ENCODE measurements at places on chromosomes 2 and 18.

DNA sequence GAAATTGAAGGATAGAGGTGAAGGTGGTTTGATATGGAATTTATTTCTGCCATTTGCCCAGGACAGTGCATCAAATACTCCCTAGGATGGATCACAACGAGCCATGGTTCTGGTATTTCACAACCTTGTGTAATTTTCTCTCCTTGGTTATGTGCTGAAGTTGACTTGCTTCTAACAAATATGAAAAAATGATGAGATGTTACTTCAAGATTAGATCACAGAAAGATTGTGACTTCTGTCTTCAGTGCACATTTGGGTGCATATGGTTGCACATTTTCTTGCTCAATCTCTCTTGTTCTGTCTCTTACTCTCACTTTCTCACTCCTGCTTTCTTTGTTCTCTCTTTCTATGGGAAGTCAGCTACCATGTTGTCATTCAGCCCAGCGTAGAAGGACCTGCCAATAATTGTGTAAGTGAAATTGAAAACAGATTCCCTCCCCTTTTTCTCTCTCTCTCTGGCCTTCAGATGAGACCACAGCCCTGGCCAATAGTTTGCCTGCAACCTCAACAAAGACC lies 104.6 kb upstream of the RMDN2 start:
- no peak for DNase-seq

GRCh38 chr2:203718087-203718486 lies 11.6 kb downstream of the CD28 start:
- DNase-seq, result no peak

DNA sequence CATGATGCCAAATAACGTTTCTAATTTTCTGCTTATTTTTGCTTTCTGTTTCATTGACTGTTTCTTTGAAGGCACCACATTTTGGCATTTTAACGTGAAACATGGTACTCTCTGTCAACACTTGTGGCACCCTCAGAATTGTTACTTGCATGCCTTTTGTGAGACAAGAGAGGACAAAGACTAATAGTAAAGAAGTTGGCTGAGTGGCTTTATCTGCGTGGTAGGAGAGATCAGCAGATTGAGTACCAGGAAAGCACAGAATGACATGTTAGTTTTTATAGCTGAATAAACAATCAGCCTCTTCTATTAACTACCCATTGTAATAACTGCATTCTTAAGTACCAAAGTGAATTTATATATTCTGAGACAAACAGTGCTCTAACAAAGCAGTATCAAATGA lies 8.6 kb downstream of the ZNF638 start:
- DNase-seq, result no peak

GRCh38 chr2:96931966-96932365 lies 54.4 kb downstream of the FAM178B start:
- DNase-seq, result no peak

GRCh38 chr2:129554373-129554772 lies 425.1 kb upstream of the RAB6C start:
- DNase-seq, result peak; percentile 31

- no peak for DNase-seq
Measured at GRCh38 chr2:168350380-168350779, 103.0 kb upstream of the STK39 start.

DNA sequence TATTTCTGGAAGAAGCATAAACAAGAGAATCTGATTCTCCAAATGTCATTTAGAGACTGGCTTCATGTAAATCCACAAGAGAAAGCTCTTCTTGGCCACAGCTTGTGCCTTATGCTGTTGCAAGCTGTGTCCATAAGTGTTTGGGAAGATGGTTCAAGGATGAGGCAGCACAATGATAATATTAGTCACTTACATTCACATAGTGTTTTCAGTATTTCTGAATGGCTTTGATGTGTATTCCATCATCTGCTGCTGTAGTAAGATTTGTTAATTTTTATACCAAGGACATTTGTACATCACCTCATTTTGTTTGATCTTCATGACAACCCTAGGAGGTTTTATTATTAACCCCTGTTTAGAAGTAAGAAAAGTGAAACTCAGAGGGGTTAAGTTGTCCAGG lies 29.9 kb downstream of the CREG2 start:
- no peak for DNase-seq

GRCh38 chr18:34583895-34584294 lies 126.2 kb upstream of the DTNA start:
- DNase-seq, result no peak

DNA sequence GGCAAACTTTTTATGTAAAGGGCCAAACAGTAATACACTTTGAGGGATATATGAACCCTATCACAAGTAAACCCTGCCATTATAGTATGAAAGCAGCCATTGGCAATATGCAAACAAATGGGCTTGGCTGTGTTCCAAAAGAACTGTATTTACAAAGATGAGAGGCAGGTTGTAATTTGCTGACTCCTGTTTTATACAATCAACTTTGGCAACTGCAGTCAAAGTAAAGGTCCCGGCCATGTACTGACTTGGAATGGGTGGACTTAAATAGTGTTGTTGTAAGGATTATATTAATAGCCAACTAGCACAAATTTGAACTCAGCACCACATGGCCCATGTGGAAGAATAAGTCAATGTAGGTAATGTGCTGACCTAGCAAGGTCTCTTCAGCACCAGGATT lies 223.4 kb downstream of the WDPCP start:
- no peak for DNase-seq

- DNase-seq, result no peak
Measured at GRCh38 chr2:119477113-119477505, 45.5 kb downstream of the TMEM37 start.

GRCh38 chr2:18172607-18173006 lies 294.1 kb downstream of the KCNS3 start:
- no peak for DNase-seq

DNA sequence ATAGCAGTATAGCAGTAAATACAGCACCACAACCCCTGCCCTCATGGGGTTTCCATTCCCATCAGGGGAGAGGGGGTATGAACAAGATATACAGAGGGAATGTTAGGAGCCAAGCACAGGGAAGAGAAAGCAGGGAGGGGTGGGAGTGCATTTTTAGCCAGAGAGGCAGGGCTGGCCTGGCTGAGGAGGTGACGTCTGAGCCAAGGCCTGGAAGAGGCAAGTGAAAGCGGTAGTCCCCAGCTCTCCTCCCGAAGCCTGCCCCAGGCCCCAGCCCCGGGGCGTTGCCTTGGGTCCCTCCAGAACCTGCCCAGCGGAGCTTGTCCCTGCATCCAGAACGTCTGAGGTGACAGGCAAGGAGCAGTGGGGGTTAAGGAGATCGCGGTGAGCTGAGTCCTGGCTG lies 45.1 kb upstream of the FOSL2 start:
- DNase-seq, result no peak

GRCh38 chr18:29160170-29160569 lies 983.2 kb upstream of the CDH2 start:
- DNase-seq, result no peak

GRCh38 chr2:178796079-178796677 lies 11.0 kb downstream of the TTN start:
- no peak for DNase-seq

- DNase-seq, result peak; percentile 63
Measured at GRCh38 chr2:235981631-235982030, 186.6 kb downstream of the GBX2 start.

GRCh38 chr2:219281588-219281987 lies 2.4 kb downstream of the DNAJB2 start:
- no peak for DNase-seq

DNA sequence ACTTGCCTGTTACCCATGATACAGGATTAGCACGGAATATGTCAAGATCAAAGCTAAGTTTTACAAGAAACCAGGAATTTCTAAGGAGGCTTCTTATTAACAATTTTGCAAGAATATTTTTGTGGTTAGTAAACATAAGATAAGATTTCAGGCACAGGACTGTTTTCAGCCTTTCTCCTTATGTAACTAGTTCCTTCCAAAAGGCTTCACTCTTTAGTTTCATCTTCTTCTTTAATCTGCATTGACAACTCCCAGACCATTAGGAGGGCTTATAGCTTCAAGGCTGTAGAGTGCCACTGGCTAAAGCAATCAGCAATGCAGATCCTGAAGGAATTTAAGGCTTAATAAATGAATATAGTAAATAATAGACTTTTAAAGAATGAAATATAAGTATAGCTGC lies 29.3 kb downstream of the SLC14A1 start:
- no peak for DNase-seq

DNA sequence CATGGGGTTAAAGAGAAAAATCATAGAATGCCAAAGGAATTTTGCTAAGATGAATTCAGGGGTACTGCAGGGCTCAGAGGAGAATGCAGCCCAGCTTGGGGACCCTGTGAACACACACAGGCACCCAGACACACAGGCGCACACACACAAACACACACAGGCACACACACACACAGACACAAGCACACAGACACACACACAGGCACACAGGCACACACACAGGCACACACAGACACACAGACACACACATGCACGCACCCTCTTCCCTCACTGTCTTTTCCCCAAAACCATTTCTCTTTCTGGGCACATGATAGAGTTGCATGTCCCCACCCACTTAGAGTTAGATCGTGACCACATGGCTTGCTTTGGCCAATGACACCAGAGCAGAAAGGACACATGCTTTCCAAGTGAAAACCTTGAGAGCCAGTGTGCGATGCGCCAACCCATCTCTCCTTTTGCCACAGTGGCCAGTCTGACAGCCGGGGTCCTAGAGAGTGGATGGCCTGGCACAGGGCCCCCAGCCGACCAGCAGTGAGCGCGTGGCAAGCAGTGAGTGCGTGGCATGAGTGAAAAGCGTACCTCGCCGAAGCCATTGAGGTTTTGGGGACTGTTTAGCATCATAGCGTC lies 163.3 kb downstream of the KLHL29 start:
- no peak for DNase-seq

DNA sequence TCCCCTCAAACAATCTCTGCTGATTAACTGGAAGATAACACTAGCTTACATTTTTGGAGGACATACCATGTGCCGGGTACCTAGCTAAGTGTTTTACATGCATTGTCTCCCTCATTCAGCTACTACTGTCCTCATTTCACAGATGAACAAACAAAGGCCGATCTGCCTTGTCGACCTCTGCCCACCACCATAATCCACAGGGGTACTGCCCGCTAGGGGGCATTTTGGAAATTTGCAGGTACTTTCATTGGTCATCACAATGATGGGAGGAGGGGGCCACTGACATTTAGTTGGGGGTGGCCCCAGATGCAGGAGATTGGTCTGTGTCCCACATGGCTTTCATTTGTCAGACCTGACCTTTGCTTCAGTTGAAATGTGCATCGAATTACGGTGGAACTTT lies 3.9 kb upstream of the TMEM163 start:
- DNase-seq, result peak; percentile 56

DNA sequence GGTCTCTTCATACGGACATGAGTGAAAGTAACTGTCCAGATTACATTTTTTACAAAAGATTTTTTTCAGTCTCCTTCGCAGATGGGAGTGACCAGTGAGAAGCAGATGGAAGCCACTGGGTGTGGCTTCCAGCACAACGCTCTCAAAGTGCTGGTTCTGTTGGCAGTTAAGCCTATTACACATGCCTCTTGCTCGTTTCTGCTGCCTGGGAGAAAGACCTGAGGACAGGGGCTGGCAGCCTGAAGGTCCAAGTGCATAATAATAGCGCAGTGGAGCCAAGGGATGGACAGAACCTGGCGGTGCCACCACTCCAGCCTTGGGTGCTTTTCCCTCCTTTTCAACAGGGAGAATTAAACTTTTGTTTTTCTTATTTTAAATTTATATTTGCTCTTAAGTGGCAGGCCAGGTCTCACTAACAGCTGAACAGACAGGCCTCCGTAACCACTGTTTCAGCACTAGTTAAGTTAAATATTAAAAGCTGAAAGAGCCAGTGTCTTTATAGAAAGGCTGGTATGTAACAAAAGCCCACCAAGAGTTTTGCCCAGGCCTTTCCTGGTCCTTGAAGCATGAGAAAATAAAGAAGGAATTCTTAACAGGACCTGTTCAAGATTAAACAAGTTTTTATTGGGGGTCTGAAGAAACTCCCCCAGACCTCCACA lies 1.2 kb upstream of the SKA1 start:
- DNase-seq, result no peak

- DNase-seq, result no peak
Measured at GRCh38 chr18:75880925-75881504, 453.5 kb upstream of the SMIM21 start.

DNA sequence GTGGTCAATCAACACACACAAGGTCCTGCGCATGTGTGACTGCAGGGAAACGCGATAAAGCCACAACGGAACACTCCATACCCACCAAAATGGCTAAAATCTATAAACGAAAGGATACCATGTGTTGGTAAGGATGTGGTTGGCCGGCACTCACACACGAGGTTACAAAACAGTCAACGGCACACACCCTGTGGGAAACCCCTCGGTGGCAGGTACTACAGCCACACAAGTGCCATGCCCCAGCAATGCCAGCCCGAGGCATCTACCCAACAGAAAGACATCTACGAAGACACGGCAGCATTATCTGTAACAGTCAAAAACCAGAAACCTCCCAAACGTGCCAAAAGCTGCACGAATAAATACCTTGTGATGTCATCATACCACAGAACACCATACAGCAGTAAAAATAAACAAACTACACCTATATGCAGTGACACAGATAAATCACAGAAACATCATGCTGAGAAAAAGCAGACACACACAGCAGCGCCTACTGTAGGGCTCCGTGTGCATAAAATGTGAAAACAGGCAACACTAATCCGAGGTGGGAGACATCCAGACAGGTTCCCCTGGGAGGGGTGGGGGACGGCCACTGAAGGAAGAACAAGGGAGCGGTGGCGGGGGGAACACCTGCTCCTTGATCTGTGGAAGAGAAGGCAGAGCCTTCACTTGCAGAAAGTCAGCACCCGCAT lies 36.7 kb downstream of the HDAC4 start:
- DNase-seq, result no peak

GRCh38 chr18:38654946-38655345 lies 1089.3 kb upstream of the CELF4 start:
- DNase-seq, result no peak

DNA sequence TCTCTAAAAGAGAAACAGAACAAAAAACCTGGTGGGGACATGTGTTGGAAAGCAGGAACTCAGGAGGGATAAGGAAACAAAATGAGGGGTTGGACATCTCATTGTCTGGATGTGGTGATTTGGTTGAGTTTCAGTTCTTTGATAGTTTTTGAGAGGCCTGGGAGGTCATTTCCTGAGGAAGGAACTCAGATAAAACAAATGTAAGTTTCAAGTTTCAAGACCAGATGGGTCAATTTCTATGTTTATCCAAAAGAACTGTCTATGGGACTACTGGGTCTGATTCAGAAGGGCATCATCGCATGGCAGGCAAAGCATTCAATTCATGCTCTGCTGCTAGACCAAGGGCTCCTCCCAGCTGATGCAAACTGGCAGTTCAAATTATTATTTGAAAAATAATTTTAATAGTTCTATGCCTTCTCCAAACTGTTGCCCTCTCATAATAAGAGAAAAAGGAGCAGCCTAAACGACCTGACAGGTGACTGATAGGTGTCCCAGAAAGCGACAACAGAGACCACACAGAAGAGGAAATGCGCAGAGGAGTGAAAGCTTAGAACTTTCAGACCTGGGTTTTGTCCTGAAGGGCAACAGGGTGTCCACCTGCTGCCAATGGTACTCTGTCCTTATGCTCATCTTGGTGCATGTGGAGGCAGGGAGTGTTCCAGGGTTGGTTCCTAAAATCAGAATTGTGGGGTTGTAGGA lies 39.3 kb upstream of the SH3RF3 start:
- no peak for DNase-seq
